HL-60 (cell line): ENCODE measurements at places on chromosomes 2 and 18.

- DNase-seq = no peak
Measured at GRCh38 chr2:28628987-28629386, 122.6 kb upstream of the PPP1CB start.

GRCh38 chr2:226447338-226448300 lies 352.0 kb downstream of the IRS1 start:
- DNase-seq = no peak

GRCh38 chr2:241193271-241193670 lies 4.8 kb downstream of the ANO7 start:
- no peak for DNase-seq

GRCh38 chr2:83196225-83196624 lies 1262.9 kb downstream of the SUCLG1 start:
- no peak for DNase-seq

- no peak for DNase-seq
Measured at GRCh38 chr2:127348426-127349000, 39.3 kb downstream of the MAP3K2 start.

- DNase-seq = no peak
Measured at GRCh38 chr18:41870191-41870590, 84.8 kb upstream of the PIK3C3 start.

DNA sequence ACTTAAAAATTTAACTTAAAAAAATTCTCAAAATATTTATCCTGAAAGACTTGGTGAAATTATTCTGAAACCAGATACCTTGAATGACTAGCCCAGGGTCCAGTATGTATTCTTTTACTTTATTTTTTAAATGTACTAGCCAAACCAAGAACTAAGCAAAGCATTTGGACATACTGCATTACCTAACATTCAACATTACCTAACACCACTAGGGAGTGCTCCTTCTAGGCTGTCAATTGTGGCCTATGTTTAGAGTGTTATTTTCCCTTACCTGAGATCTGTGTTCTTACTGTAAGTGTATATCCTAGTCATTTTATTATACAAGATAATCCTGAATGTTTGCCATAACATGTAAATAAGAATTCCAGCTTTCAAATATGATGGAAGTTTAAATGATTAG lies 496.6 kb downstream of the PTPRM start:
- DNase-seq = no peak

DNA sequence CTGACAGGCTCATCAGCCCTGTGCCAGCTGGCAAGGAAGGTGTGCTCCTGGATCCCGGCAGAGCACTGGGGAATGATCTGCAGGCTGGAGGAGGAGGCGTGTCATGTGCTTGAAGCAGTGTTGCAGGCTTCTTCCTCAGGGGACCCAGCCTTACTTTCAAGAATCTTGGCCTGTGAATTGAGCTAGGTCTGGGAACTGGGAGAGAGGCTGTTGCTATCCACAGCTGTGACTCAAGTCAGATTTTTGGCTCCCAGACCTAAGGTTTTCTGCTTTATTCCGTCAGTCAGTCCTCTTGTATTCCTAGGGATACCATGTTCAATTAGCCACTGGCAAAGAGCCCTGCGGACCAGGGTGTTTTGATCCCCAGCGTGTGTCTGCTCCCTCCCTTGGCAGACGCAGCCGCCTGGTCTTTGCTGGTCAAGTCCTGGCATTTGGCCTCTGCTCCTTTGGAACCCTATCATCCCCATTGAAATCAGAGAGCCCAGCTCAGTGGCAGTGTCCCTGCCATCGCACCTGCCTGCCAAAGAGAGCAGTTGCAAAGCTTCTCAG lies 32.4 kb downstream of the ASB1 start:
- DNase-seq = no peak

GRCh38 chr2:217076657-217077232 lies 216.9 kb upstream of the TNP1 start:
- DNase-seq = no peak

- DNase-seq = no peak
Measured at GRCh38 chr2:153291718-153292117, 186.8 kb downstream of the RPRM start.

DNA sequence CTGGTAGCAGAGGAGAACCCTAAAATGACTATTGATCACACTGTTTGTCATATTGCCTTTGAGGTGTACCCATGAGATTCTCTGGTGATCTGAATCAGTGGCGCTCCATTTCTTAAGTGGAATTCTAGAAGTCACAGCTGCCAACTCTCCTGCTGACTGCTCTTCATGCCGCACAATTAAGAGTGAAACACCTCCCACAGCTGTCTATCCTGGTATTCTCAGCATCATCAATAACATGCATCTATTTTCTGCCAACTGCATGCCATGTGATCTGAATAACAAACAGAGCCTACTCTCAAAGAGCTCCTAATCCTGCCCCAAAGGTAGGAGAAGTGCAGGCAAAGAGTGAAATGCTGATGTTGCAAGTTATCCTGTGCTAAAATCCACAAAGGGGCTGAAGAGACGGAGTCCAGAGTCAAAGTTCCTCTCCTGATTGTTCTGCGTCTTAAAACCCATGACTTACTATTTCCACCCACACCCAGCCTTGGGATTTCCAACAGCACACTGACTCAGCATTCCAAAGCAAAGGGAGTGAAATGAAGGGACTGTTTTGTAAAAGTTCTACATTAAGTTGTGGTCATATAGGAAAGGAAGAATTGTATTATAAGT lies 13.7 kb upstream of the DAPL1 start:
- no peak for DNase-seq

DNA sequence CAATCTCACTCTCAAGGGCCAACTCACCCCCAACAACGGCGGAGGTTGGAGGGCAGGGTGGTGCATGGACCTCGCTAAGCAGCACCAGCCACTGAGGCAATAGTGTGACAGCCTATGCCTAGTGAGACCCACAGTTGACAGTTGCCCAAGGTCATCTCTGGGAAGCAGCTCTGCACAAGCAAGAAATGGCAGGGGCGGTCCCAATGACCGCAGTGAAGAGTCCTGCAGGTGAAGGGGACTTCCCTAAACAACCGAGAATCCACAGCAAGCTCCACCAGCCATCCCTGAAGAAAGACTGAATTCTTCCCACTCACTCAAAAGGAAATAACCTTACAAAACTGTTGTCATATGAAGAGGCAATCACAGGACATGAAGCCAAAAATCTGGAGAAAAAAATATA lies 313.4 kb upstream of the ID2 start:
- no peak for DNase-seq

DNA sequence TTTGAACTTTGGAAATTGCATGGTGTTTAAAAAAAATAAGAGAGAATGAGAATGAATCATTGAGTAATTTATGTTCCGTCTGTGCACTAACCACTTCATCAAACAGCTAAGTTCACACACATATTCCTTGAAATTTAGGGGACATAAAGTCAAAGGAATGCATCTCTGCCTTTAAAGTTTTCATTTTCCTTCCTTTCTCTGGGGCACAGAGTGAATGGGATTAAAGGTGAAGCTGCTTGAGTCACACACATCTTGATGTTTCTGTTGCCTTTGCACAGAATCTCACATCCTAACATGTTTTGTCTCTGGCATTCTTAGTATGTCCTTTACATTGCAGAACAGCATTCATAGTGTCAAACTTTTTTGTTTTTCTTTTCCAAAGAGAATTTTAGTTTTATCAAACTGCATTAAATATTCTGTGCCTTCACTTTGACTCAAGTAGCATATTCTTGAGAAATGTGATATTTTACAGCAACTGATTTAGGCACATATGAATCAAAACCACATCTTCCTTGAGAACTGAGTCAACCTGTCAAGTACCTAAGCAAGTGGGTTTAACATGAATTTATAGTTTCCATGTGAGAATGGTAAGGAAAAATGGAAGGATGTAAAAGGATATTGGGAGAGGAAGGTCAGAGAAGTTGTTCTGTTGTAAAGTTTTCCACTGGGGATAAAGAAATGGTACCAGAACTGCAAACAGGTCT lies 169.1 kb upstream of the THUMPD2 start:
- no peak for DNase-seq

DNA sequence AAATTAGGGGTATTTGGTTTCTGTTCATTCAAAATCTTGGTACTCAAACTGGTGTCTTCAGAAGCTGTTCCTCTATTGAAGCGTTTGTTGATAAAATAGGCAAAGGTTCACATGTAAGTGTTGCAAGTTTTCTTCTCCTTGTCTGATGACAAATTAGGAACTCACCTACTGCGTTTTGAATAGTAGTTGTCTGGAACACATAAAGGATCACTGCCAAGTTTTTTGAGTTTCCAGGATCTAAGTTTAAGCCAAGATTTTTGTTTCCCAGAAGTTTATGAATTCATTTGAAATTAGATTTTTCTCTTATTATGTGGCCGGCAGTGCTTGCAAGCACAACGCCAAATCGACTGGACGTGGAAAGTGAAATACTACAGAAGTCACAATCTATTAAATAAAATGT lies 85.4 kb downstream of the ARHGEF33 start:
- DNase-seq = no peak

GRCh38 chr2:105104208-105104731 lies 66.4 kb downstream of the MRPS9 start:
- peak; percentile 13 for DNase-seq

GRCh38 chr2:125224830-125225229 lies 1199.7 kb downstream of the CNTNAP5 start:
- DNase-seq = no peak

GRCh38 chr2:205708231-205708631 lies 25.9 kb downstream of the NRP2 start:
- no peak for DNase-seq

DNA sequence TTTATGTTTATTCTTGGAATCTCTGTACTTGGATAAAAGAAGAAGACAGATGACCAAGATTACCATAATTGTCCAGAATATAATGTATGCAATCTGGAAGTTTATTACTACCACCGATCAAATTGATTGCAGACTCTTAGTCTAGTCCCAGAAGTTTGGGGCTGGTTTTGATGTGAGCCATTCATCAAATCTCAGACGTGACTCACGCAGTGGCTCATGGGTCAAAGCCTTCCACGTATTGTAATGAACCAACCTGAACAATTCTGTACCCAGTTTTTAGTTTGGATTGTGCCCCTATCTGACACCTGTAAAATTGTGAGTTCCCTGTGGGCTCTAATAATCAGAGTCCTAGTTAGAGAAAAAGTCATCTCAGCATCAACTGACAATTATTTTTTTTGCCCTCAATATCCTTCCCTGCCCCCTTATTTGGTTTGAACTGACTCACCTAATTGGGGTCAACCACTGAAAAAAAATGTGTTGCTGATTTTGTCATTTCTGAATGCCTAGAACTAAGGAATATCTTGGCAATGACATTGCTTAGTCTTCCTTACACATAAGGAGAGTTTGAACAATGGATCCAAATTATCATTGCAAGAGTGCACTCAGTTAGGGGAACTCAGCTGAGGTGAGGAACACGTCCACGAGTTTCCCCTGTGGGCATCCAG lies 219.5 kb upstream of the NRP2 start:
- no peak for DNase-seq

DNA sequence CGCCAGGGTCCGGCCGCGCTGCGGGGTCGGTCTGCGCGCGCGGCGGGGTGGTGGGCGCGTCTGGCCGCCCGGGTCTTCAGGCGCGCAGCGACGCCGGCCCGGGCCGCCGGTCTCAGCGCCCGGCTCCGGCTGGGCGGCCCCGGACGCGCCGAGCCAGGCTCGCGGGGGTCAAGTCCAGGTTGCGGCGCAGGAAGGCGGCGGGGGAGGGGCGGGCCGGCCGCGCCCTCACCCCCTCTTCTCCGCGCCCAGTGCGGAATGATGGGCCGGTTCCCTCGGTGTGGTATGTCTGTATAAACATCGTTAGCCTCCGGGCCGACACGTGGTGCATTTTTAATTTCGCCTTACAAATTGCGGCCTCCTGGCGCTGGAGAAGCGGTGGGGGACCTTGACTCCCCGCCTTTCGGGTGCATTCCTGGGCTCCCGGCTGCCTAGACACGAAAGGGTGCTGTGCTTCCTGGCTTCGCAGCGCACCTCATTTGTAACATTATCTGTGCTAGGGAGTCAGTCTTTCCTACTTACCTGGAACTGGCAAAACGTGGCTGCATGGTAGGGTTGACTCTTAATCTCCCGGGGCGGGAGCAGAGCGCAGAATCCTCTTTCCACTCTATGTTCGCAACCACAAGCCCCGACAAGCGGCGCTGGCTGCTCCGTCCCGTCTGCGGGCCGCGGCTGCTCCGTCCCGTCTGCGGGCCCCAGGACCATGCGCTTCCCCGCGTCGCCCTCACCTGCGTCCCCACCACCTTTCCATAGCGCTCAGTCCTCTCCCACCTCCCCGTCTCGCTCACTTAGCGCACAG lies 69.0 kb downstream of the CTAGE1 start:
- DNase-seq = no peak

- DNase-seq = no peak
Measured at GRCh38 chr2:134099273-134099672, 154.6 kb upstream of the MGAT5 start.

- no peak for DNase-seq
Measured at GRCh38 chr2:24269265-24269664, 91.1 kb downstream of the ITSN2 start.

- DNase-seq = no peak
Measured at GRCh38 chr18:50193796-50194630, 934 bp downstream of the MYO5B start.

- DNase-seq = no peak
Measured at GRCh38 chr2:204663816-204664425, 118.6 kb downstream of the PARD3B start.

DNA sequence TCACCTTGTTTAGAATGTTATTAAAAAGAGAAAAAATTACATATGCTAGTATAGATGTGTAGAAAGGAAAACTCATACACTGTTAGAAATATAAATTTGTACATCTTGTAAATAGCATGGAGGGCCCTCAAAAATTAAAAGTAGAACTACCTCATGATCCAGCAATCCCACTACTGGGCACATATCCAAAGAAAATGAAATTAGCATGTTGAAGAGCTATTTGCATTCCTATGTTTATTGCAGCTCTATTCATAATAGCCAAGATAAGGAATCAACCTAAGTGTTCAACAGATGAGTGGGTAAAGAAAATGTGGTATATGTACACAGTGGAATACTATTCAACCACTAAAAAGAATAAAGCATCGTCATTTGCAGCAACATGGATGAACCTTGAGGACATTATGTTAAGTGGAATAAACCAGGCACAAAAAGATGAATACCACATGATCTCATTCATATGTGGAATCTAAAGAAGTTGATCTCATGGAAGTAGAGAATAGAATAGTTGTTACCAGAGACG lies 251.5 kb upstream of the THUMPD2 start:
- DNase-seq = no peak
